ENCODE measurements at places on chromosomes 13 and 19. TPM values are rescaled to one million over a fixed set of nuclear protein-coding genes. Genes with fewer than 3 reads are reported as not detected.

- no peak overlapping the region for H3K4me3 ChIP-seq
- no peaks in the 10 kb centered on the region for H3K36me3 ChIP-seq
- H3K4me1 ChIP-seq: no peaks in the 10 kb centered on the region
- no peak overlapping the region for H3K27ac ChIP-seq
Observed at GRCh38 chr13:27201661-27202060, 30.1 kb upstream of the USP12 start.

DNA sequence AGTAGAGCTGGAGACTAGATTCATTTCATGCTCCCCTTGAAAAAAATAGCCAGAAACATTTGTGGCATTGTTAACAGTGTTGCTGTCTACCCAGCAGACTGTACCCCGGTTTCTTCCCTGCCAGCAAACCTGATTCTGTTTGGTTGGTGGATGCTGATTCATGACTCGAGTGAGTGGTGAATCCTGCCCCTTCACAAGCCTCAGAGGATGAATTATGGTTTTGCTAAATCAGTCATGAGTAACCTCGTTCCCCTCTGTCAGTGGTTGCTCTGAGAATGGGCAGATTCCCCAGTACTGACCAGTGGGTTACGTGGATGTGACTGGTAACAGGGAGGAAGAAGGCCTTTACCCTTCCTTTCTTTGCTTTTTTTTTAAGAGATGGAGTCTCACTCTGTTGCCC is 10.1 kb downstream of the NLRP12 start:
- no peak overlapping the region for H3K4me3 ChIP-seq
- H3K4me1 ChIP-seq: no peaks in the 10 kb centered on the region
- H3K36me3 ChIP-seq: no peaks in the 10 kb centered on the region
- no peak for DNase-seq
- H3K27me3 ChIP-seq: no peaks in the 10 kb centered on the region
- no peak overlapping the region for H3K27ac ChIP-seq

- H3K4me3 ChIP-seq: no peak overlapping the region
- no peaks in the 10 kb centered on the region for H3K4me1 ChIP-seq
- no peak for DNase-seq
Observed at GRCh38 chr19:7690779-7691258, 10.2 kb downstream of the TRAPPC5 start.

PPP1R13L gene
- total RNA-seq: 26.4 TPM

FCGBP gene
- 24.1 TPM for total RNA-seq

GRCh38 chr19:17680230-17680722 is 7.9 kb downstream of the UNC13A start:
- H3K4me1 ChIP-seq: peaks cover 3% of the 10 kb centered on the region
- peak; percentile 51 for DNase-seq
- no peak overlapping the region for H3K27ac ChIP-seq
- H3K36me3 ChIP-seq: no peaks in the 10 kb centered on the region
- H3K4me3 ChIP-seq: no peak overlapping the region

DNA sequence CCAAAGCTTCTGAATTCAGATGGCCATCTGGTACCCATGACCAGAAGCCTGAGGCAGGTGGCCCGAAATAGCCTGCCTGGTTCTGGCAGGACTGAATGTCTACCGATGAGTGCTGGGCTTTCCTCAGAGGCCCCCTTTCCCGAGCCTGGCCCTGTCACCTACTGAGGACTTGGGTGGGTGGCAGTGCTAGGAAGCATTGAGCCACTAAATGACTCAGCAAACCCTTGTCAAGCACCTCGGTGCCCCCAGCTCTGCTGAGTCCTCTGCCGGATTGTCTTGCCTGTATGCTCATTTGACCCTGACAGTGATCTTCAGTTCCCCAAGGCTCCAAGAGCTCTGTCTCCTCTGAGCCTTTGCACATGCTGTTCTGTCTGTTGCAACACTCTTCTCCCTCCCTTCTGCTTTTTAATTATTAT is 17.9 kb downstream of the PPP1R37 start:
- peaks cover 21% of the 10 kb centered on the region for H3K4me1 ChIP-seq
- no peaks in the 10 kb centered on the region for H3K36me3 ChIP-seq
- no peak overlapping the region for H3K27ac ChIP-seq
- DNase-seq: no peak

- no peaks in the 10 kb centered on the region for H3K27me3 ChIP-seq
- DNase-seq: no peak
- no peaks in the 10 kb centered on the region for H3K36me3 ChIP-seq
- no peaks in the 10 kb centered on the region for H3K4me1 ChIP-seq
- no peak overlapping the region for H3K4me3 ChIP-seq
Observed at GRCh38 chr13:46355088-46355468, 32.0 kb downstream of the RUBCNL start.

TJP3 gene
- total RNA-seq: 21.4 TPM

DNA sequence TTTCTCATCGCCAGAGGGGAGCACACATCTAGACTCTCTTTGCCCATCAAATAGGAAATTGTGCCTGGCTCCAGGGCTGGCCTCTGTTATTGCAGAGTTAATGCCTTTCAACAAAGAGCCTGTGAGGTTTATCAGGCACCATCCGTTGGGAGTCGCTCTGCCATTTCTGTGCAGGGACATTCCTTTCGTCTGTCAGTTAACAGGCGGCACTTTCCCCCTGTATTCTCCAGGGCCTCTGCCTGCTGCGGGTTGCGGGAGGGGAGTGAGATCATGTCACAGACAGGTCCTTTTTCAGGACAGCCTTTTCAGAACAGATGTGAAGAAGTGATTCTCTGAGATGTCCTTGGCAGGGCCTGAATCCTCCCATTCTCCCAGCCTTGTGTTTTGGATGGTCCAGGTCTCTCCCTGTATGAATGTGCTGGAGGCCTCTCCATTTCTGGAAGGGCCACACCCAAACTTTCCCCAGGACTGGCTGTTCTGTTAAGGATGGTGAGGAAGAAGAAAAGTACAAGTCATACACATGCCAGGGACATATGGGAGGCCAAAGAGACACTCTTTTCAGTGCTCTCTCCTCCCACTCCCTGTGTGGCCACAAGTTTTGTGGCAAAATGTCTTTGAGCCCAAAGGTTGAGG is 14.9 kb downstream of the SERP2 start:
- DNase-seq: no peak
- H3K27me3 ChIP-seq: no peaks in the 10 kb centered on the region
- H3K27ac ChIP-seq: no peak overlapping the region

CDC42EP5 gene
- 18.2 TPM for total RNA-seq

PLK5 gene
- not detected for total RNA-seq

MAG gene
- 1.6 TPM for total RNA-seq

DNA sequence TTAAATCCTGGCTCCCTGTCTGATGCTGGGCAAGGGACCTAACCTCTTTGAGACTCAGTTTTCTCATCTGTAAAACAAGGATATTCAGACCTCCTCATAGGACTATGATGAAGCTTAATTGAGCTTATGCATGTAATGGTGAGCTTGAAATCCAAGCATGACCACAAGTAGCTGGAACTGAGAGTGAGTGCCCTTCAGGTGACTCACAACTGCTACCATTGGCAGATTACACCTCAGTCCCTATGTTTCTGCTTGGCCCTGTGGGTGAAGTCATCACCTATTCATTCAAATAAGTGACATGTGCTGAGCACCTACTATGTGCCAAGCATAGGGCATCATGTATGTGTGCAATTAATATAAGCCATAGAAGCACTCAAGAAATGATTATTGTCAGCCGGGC is 25.7 kb downstream of the NOVA2 start:
- DNase-seq: no peak
- no peak overlapping the region for H3K4me3 ChIP-seq
- peaks cover 7% of the 10 kb centered on the region for H3K4me1 ChIP-seq
- H3K27ac ChIP-seq: no peak overlapping the region
- no peaks in the 10 kb centered on the region for H3K27me3 ChIP-seq

TMPRSS9 gene
- total RNA-seq: not detected

PROZ gene
- not detected for total RNA-seq

GRCh38 chr13:95745752-95746151 is 68.8 kb downstream of the DNAJC3 start:
- peaks cover 57% of the 10 kb centered on the region for H3K4me1 ChIP-seq
- DNase-seq: no peak
- H3K27me3 ChIP-seq: no peaks in the 10 kb centered on the region
- H3K4me3 ChIP-seq: no peak overlapping the region
- H3K27ac ChIP-seq: no peak overlapping the region

ADGRE3 gene
- total RNA-seq: not detected

PTPRH gene
- 14.8 TPM for total RNA-seq

GRCh38 chr13:73138276-73138637 is 79.5 kb downstream of the KLF5 start:
- peak overlapping the region; percentile 14 for H3K27ac ChIP-seq
- H3K4me3 ChIP-seq: no peak overlapping the region
- no peak for DNase-seq
- no peaks in the 10 kb centered on the region for H3K27me3 ChIP-seq
- H3K4me1 ChIP-seq: peaks cover 39% of the 10 kb centered on the region
- H3K36me3 ChIP-seq: no peaks in the 10 kb centered on the region

DNA sequence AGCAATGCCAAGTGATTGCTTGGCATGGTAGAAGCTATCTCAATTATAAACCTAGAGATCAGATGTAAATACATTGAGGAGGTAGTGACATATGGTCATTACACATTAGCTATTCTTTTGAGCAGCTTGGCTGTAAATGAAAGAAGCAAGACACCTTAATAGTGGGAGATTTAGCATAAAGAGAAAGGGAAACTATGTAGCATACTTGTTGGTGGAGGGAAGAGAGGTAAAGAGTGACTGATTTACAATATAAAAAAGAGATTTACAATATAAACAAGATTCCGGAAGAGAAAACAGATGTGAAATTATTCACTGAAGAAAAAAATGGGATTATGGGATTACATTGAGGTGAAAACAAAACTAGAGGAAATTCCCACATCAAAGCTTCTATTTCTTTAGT is 2009.6 kb downstream of the OLFM4 start:
- H3K36me3 ChIP-seq: no peaks in the 10 kb centered on the region
- no peaks in the 10 kb centered on the region for H3K27me3 ChIP-seq
- no peaks in the 10 kb centered on the region for H3K4me1 ChIP-seq
- DNase-seq: no peak
- H3K27ac ChIP-seq: no peak overlapping the region

DNA sequence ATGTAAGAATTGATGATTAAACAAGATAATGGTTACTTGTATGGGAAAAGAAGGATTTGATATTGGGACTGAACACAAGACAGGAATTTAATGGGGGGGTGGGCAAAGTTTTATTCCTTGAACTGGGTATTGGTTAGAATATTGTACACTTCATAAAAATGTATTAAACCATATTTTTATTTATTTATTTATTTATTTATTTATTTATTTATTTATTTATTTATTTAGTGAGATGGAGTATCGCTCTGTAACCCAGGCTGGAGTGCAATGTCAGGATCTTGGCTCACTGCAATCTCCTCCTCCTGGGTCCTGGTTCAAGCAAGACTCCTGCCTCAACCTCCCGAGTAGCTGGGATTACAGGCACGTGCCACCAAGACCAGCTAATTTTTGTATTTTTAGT is 287.1 kb upstream of the SLITRK5 start:
- no peaks in the 10 kb centered on the region for H3K27me3 ChIP-seq
- DNase-seq: no peak

GRWD1 gene
- total RNA-seq: 11.9 TPM

NPAS1 gene
- total RNA-seq: not detected

- no peak overlapping the region for H3K4me3 ChIP-seq
- DNase-seq: no peak
- peaks cover 8% of the 10 kb centered on the region for H3K4me1 ChIP-seq
- H3K36me3 ChIP-seq: no peaks in the 10 kb centered on the region
- H3K27me3 ChIP-seq: no peaks in the 10 kb centered on the region
Observed at GRCh38 chr13:19984430-19985218, 26.1 kb downstream of the ZMYM2 start.

DNA sequence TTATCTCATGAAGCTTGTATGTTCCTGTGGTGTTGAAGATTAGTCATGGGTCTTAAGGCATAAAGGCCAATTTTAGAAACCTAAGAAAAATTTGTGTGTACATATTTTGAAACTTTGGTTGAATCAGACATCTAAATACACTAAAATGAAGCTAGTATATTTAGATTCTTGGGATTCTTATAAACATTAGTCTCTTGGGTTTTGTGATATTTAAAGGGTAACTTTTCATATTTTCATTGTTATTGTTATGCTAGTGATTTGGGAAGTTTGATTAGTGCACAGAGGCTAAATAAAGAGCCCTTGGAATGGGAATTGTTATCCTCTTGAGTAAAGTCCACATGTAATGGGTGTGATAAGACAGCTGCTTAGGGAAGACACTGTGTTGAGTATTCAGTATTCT is 24.5 kb downstream of the UBA2 start:
- no peaks in the 10 kb centered on the region for H3K4me1 ChIP-seq
- H3K27ac ChIP-seq: no peak overlapping the region
- DNase-seq: no peak
- no peak overlapping the region for H3K4me3 ChIP-seq

GRCh38 chr13:101648766-101649487 is 196.5 kb downstream of the ITGBL1 start:
- no peaks in the 10 kb centered on the region for H3K36me3 ChIP-seq
- no peaks in the 10 kb centered on the region for H3K4me1 ChIP-seq
